Activated T-cell treated with anti-CD3 and anti-CD28 coated beads, Interleukin-2, amount 50 U/mL, for 1 hour (primary cell): ENCODE measurements at places on chromosomes 1 and 21.

DNA sequence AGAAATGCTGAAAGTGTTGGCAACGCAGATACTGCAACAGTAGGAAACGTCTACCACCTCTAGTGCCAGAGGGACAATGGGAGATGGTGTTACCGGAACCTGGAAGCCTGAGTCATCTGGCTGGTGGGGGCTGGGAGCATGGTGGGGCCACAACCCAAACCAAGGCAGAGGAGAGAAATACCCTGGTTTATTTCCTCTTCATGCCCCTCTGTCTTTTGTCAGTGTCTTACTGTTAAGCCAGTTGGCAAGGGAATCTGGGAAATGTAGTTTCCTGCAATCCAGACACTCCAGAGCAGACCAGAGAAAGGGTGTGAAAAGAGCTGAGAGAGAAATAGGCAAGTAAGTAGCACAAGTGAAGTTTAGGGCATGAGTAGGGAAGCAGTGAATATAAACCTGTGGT lies 14.8 kb downstream of the DNTTIP2 start:
- no peak for DNase-seq

GRCh38 chr21:33036430-33037162 lies 10.9 kb downstream of the OLIG2 start:
- no peak for DNase-seq

DNA sequence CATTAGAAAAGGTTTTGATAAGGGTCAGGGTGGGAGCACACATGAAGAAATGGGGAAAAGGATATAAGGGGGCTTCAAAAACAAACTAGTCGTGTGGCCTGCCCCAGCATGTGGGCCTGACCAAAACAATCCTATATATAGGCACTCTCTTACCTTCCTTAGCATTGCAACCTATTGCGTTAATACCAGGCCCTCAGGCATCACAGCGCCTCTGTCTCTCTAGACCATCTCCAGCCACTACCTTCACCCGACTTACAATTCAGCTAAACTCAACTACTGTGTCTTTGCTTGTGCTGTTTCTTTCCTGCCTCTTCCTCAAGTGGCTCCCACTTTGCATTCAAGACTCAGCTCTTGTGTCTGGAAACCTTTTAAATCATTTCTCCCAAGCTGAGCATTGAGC lies 47.0 kb upstream of the GJA5 start:
- no peak for DNase-seq

GRCh38 chr1:59819566-59820438 lies 5.1 kb downstream of the HOOK1 start:
- no peak for DNase-seq

DNA sequence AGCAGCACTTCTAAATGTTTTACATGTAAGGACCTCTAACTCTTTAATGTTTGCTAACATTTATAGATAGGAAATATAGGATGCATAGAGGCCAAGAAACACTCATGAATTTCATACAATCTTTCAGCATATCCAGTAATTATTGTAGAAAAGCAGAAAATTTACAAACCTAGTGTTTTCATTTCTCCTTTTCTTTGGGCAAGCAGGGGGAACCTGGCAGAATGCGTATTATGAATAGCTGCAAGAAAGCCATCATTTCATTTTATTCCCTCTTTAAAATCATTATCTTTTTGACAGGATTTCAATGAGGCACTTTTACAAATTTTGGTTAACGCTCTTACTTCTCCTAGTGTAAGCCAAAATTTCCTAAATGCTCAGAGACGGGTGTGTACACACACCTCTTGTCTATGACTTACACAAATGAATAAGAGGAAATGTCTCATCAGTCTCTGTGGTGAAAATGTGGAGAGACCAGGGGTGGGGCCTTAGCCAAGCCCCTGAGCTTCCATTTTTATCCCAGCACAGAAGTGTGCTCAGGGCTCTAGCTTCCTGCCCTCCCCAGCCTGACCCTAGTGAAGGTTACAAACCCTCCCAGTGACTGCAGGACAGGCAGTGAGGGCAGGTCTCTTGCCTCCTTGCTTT lies 91.6 kb downstream of the LRRC8C start:
- no peak for DNase-seq

DNA sequence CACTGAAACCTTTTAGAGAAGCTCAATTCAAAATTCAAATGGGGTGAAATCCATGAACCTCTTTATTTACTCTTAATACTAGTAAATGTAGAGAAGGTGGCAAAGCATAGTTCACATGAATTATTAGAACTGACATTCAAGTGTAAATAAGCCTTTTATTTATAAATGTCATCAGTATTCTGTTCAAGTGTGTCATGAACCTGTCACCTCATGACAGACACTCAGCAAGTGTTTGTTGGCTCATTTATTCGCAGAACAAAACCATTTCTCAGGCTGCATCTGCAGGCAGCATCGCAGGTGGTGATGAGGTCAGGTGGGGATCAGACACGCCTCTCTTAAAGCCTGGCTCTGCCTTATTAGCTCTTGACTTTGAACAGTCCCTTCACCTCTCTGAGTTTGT lies 116.6 kb downstream of the SETD4 start:
- DNase-seq = no peak

- DNase-seq = no peak
Measured at GRCh38 chr1:165442053-165442452, 2.9 kb downstream of the RXRG start.

DNA sequence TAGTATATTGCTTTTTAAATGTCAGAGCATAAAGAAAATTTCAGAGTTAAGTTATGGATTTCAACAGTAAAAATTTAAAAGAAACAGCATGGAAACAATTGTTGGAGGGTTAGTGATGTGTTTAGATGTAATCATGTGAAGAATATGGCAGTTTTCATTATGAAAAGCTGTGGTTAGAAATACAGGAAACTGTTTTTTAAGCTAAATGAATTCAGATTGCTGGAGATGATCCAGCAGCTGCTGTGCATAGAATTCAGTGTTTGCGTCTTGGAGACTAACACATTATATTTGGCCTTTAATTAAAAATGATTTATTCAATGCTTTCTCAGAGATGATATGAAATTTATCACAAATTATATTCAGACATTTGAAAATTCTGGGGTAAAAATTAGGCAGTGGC lies 273.6 kb upstream of the LRRC7 start:
- DNase-seq = no peak

DNA sequence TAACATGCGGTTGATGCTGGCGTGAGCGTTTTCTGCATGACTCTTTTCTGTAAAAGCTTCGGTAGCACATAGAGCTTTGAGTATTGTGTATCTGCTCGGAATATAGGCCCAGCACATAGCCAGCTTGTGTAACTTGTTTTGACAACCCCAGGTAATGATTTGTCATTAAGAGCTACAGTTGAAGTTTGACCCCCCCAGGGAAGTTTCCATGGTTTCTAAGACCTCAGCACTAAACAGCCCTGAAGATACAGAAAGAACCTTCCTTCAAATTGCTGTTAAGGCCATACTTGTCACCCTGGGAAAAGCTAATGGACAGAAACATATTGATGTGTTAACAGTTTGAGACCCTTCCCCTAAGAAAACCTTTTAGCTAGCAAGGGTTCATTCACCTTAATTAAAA lies 380.7 kb downstream of the PRDM2 start:
- no peak for DNase-seq

DNA sequence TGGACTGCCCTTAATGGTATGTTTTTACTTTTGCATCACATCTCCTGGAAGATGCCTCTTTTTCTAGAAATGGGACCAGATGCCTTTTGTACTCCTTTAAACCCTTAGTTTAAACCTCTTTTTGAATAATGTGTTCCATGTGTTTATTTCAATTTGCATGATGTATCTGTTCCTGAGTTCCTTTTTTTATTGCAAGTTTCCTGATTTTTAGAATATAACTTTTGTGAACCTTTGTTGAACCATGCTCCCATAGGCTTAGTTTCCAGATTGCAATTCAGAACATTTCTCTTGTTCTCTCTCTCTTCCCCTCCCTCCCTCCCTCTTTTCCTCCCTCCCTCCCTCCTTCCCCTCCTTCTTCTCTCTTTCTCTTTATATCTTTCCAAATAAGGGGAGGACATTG lies 81.9 kb downstream of the RGL1 start:
- no peak for DNase-seq

GRCh38 chr1:48859456-48859855 lies 82.8 kb upstream of the BEND5 start:
- DNase-seq = no peak

DNA sequence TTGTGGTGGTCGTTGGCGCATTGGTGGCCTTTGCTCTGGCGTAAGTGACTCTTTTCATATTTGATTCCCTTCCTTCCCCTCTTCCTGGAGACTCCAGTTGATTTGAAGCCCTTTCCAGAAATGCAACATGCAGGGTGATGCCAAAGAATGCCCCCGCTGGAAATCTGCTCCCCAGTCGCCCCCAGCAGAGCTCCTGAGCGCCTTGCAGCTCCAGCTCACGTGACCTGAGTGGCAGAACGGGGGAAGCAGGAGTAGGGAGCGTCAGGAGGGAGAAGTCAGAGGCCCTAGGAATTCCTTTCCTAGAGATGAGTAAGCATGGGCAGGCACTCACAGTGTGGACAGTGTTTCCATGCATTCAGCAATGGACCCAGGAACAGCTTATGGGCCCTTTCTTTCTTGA lies 255.9 kb downstream of the CACNA1E start:
- no peak for DNase-seq

DNA sequence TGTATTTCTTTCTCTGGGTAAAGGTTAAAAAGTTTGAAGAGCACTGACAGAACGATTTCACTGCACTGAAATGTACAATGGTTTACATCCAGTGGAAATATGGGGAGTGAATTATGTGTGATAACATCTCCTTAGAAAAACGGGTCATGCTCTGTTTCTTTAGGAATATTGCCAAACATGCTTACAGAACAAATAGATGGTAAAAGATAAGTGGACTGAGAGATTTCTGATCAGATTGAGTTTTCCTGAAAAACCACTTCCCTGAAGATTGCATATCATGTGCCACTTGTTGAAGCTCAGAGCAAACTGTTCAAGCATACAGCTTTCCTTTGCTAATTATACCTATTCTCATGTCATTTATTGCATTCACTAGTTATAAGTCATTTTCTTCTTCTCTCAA lies 29.9 kb upstream of the DISP1 start:
- DNase-seq = no peak

DNA sequence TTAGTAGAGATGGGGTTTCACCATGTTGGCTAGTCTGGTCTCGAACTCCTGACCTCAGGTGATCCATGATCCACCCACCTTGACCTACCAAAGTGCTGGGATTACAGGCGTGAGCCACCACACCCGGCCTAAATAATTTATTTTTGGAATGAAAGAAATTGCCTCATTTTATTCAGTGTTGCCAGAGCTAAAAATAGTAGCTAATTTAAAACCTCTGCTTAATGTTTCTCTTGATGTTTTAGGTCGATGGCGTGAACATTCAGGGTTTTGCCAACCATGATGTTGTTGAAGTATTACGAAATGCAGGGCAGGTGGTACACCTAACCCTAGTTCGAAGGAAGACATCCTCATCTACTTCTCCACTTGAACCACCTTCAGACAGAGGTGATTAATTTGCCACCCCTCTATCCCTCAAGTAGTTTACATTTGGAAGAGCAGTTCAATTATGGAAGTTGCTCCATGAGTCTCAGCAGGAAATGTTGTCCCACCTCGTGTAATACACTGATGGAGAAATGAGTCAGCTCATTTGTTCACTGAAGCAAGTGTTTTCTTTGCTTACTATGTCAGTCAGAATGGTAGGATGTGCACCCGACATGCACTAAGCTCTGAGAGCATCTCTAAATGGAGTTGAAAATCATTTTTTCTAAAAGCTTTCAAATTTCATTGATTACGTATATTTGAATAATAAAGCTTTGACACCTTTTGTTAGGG lies 54.9 kb downstream of the PATJ start:
- no peak for DNase-seq

DNA sequence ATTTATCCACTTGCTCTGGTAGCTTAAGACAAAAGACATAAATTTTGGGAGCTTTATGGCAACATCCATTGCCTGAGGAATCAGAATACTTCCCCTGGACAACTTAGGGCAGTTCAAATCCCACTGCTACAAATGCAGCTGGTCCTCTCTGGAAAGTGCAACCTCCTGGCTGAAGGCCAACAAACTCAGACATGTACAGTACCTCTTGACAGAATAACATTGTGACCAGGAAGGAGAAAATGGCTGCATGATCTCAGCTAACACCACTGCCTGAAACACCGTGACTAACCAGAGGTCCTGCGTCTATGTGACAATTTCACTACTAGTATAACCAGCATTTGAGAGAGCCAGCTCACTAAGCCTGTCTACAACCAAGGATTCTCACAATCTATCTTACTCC lies 218.9 kb downstream of the CRB1 start:
- DNase-seq = no peak

- no peak for DNase-seq
Measured at GRCh38 chr1:93607814-93608186, 73.8 kb downstream of the BCAR3 start.

GRCh38 chr1:214277704-214278635 lies 3.0 kb upstream of the SMYD2 start:
- no peak for DNase-seq

DNA sequence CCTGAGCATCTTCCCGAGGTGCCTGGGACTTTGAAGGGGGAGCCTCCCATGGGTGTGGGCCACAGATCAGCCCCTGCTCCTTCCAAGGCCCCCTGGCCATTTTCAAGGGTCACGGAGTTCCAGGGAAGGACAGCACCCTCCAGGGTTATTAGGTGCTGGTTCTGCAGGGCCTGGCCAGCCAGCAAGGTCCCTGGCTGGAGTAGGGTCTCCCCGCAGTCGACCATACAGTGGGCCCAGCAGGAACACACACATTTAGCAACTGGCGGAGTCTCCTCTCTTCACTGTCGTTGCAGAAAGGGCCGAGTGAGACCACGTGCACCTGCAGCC lies 17.7 kb upstream of the SUMO3 start:
- no peak for DNase-seq

GRCh38 chr1:22680726-22681125 lies 27.7 kb downstream of the C1QB start:
- DNase-seq = no peak

- DNase-seq = no peak
Measured at GRCh38 chr1:20382711-20383110, 92.0 kb downstream of the VWA5B1 start.

GRCh38 chr1:44327679-44328491 lies 27.2 kb downstream of the ERI3 start:
- DNase-seq = no peak

GRCh38 chr1:204453141-204453772 lies 41.3 kb downstream of the PIK3C2B start:
- peak; percentile 62 for DNase-seq

- no peak for DNase-seq
Measured at GRCh38 chr1:204232526-204232925, 18.7 kb upstream of the GOLT1A start.

DNA sequence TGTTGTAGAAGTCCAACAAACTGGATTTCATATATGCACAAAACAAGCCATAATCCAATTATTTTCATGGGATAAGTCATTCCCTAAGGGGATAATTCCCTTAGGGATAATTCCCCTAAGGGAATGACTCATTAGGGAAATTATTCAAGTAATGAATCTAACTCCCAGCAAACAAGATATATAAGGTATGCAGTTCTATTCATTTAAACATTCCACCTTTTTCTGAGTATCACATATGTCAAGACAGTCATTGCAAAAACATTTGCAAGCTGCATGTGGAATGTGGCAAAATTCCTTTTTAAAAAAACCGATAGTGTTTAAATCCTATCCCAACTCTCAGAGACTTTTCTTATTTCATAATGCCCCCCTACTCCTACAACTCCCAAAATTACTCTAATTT lies 131.2 kb downstream of the AKT3 start:
- DNase-seq = no peak
